ENCODE measurements at places on chromosomes 13 and 19.

DNA sequence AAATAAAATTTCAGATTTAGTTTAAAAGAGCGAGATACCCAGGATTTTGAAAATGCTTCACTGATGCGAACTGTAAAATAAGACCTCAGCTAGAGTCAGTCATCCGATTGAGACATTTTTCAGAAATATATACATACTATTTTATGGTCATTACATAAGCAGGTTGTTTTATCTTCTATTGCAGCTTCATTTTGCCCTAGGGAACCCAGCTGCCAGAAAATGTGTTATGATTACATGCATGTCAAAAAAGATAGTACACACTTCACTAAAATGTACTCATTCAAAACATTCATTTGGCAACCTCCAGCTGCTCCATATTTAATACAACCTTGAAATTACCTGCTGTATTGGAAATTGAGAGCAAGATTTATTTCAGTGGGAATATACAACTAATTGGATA lies 483.8 kb upstream of the SLITRK6 start:
- peak; percentile 65 for DNase-seq

DNA sequence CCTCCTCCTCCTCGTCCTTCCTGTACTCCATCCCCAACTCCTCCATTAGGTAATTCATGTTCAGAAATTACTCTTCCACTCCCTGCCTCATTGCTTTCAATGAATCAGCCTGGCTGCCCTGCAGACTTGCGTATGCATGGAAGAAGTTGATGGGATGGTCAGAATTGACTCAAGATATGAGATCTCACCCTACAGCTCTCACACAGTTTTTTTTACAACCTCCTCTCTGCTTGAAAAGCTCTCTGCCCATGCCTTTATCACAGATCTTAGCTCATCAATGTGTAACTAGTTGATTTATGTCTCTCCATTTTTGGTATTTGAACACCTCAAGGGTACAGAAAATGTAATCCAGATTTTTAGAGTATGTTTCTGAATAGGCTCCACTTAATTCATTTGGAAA lies 506.9 kb downstream of the TBC1D4 start:
- DNase-seq: no peak

- peak; percentile 90 for DNase-seq
These were observed 24.2 kb downstream of the C19orf12 start for GRCh38 chr19:29690842-29691241.

DNA sequence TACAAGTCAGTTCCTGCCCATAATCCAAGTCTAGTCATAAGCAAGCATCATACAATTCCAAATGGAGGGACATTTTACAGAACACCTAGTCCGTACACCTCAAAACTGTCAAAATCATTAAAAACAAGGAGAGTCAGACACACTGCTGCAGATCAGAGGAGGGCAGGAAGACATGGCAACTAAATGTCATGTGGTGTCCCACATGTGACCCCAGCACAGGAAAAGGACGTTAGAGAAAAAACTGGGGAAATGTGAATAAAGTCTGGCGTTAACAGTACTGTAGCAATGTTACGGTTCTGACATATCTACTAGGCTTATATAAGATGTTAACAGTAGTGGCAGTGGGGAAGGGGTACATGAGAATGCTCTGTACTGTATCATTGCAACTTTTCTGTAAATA lies 2.3 kb downstream of the ZSCAN5A start:
- no peak for DNase-seq

DNA sequence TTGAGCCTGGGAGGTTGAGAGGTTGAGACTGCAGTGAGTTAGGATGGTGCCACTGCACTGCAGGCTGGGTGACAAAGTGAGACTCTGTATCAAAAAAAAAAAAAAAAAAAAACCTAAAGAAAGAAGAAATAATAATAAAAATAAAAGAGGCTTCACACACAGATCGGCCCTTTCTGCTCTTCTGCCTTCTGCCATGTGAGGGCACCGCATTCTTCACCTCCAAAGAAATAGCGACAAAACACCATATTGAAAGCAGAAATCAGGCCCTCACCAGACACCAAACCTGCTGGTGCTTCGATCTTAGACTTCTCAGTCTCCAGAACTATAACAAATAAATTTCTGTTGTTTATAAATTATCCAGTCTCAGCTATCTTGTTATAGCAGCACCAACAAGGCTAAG lies 3.0 kb downstream of the ZNF649 start:
- DNase-seq: peak; percentile 8

DNA sequence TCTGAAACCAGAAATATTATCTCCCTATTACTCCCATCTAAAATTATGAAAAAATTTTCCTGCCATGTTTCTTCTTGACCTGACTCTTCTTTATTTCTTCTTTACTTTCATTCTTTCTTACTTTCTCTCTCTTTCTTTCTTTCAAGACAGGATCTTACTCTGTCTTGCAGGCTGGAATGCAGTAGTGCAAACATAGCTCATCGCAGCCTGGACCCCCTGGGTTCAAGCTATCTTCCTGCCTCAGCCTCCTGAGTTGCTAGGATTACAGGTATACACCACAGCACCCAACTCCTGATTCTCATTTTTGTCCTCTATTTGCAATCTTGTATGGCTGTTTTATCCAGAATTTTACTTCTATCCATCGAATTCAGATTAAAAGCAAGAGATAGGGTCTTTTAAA lies 631.1 kb downstream of the TBC1D4 start:
- DNase-seq: no peak

DNA sequence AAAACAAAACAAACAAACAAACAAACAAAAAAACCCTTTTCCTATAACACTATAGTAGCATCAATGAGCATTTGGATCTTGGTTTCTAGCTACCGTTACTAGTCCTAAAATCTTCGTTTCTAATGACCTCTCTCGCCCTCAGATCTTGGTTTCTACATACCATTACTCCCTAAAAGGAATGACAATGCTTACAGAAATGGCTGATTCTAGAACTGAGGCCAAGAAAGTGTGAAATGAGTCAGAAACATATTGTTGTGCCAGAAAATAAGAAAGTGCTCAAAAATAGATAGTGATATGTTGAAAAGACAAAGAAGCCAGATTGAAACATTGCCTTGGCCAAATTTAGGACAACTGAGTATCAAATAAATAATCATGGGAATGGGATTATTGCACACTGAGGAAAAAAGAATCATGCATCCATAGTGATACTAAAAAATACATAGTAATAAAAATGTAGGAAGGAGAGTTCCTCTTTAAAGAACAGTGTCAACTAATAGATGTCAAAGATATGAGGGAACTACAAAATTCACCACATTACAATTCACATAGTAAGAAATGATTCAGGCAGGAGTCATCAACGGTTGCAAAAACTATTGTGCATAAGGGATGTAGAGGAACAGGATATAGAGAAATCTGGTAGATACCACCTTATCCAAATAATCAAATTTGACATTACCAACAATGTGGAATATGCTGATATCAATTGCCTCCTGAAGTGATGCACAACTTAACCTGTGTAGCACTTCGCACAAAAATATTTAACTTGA lies 386.6 kb downstream of the DIAPH3 start:
- DNase-seq: no peak

Measured in OCI-M1 (cell line).